Effector memory CD8-positive, alpha-beta T cell (primary cell): ENCODE measurements at places on chromosomes 6 and 20.

DNA sequence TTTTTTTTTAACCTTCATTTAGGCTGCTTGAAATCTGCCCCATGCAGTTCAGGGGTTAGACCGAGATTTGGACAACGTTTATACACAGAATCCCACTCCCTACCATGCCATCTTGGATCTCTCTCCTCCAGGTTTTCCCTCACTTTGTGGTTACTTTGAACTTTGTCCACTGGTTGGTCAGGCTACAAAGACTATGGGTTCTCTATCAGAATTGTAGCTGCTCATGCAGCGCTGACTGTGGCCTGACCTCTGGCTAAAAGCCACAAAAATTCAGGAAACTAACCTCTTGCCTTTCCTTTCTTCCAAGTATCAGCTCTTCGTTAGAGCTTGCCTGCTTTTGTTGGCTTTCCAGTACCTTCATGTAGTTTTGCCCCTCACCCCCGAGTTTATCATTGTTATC is 44.9 kb upstream of the KCNG1 start:
- no peak for DNase-seq

DNA sequence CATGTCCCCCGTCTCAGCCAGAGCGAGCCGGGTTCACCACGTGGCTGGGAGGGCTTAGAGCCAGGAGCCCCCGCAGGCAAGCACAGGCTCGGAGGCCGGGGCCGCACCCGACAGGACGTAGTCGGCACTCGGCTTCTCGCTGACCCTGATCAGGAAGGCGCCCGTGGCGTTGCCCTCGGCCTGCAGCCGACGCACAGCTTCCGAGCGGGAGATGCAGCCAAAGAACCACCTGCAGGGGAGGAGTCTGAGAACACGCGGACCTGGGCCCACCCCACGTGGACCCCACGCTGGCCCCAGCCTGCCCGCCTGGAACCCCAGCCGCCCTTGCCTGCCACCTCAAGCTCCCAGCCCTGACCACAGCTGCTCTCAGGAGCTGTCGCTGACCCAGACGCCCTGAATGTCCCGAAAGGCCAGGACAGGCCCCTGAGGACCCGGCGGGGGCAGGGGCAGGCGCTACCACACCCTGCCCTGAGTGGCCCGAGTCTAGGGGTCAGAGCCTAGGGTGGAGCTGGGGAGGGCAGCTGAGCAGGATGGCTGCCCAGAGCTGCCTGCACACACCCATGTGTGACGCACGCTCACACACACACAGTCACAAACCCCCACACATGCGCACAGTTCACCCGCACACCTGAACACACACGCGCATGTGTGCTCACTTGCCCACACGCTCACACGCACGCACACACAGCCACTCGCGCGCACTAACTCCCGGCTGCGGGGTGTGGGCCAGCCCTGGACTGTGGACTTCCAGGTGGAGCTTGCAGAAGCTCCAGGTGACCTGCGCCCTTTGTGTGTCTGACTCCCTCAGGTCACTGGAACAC is 2.1 kb downstream of the PTK6 start:
- no peak for DNase-seq

- DNase-seq: peak; percentile 50
Observed at GRCh38 chr6:35601331-35602132, 87.2 kb downstream of the FKBP5 start.

GRCh38 chr6:153145591-153145990 is 14.5 kb upstream of the RGS17 start:
- DNase-seq: no peak

DNA sequence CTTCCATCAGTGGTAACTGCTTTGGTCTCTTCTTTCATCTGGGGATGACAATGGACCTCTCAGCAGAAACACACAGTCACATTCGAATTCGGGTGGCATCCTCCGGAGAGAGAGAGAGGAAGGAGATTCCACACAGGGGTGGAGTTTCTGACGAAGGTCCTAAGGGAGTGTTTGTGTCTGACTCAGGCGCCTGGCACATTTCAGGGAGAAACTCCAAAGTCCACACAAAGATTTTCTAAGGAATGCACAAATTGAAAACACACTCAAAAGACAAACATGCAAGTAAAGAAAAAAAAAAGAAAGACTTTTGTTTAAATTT is 6.1 kb downstream of the EDN1 start:
- DNase-seq: no peak

DNA sequence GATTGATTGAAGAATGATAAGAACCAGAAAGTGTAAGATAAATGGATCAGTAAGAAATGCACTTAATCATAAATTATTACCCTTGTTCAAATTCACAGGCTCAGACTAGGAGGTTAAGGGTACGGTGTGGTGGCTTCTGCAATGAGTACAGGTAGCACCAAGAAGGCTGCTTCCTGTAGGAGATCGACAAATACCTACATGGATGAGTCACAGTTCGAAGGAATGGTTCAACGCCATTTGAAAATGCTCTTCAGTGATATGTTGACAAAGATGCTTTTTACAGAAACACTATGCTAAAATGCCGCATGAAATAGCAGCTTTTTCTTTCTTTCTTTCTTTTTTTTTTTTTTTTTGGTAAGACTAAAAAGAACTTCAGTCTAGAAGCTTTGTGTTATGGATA is 116.2 kb downstream of the DTNBP1 start:
- DNase-seq: no peak

DNA sequence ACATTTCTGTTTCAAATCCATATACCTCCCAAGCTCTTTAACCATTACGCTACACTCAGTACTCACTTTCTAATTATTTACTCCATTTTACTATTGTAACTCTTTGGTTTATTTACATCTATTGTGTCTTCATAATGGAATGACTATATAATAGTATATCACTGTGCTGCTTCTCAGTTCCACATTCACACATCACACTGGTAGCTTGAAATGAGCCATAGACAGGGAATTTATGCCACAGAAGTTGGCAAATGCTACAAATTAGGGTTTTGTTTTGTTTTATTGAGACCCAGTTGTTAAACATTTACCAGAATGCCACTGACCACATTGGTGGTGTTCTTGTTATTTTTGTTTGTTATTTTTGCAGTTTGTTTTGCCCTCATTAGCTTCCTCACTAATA is 213.9 kb downstream of the KCNQ5 start:
- no peak for DNase-seq

- no peak for DNase-seq
Observed at GRCh38 chr6:93562582-93562981, 143.2 kb upstream of the EPHA7 start.

DNA sequence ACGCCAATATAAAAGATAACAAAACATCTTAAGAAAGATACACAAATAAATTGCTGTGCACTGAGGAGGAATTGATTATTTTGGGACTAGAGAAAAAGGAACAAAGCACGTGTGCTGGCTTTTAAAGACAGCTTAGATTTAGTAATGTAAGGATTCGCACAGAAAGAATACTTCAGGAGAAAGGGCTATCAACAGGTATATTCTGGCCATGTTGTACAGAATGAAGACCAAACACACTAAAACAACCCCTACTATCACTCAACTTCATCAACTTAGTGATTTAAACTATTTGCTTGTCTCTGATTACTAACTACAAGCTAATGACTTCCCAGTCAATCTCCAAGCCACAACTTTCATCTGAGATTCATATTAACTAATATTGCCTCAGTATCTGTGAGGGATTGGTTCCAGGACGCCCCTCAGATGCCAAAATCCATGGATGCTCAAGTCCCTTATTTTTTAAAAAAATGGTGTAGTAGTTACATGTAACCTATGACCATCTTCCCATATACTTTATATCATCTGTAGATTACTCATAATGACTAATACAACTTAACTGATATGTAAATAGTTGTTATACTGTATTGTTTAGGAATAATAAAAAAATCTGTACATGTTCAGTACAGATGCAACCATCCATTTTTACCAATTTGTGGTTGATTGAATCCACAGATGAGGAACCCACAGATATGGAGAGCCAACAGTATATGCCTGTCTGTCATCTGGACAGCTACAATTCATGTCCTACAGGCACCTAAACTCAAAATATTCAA is 4.5 kb downstream of the DEK start:
- no peak for DNase-seq

GRCh38 chr6:54980511-54981275 is 134.1 kb downstream of the FAM83B start:
- DNase-seq: no peak

GRCh38 chr6:109000289-109000688 is 94.4 kb downstream of the SESN1 start:
- DNase-seq: no peak

DNA sequence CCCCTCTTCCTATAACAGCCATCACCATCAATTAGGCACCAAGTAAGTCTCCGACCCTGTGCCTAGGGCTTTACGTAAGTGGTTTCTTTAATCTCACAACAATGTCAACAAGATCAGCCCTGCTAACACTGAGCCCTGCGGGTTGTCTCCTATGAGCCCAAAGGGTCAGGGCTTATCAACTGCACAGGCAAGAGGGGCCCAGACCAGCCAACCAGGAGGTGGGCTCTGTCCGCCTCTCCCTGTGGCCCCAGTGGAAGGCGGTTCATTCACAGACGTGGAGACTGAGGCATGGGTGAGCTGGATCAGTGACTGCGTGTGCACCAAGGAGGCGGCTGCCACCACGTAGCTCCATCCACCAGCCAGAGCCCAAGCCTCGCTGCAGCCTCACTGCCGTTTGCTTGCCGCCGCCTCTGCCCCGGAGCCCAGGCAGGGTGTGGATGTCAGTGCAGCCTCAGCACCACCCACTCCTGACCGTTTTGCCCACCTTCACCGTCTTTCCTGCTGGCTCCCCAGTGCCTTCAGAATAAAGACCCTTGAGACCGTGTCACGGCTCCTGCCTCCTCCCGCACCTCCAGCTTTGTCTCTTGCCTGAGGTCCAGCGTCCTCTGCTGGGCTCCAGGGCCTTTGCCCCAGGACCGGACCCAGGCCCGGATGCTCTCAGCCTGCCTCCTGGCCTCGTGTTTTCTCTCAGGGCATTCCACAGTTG is 78.7 kb downstream of the DLL1 start:
- no peak for DNase-seq

- no peak for DNase-seq
Observed at GRCh38 chr20:59525500-59526241, 78.7 kb upstream of the PHACTR3 start.

DNA sequence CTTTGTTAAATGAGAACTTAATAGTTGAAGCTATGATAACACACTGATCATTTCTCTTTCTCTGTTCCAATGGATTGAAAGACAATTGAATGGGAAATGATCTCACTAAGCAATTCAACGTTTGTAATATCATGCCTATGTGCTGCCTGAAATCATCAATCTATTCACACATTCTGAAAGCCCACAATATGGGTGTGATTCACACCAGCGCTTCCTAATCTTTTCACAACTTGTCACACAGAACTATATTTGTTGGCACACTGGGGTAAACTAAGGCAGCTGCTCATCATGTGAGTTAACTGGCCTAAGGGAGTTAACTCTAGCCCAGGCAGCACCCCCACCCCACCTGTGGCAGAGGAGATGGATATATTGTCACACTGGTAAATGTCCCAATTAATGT is 37.1 kb upstream of the UTRN start:
- DNase-seq: no peak

- DNase-seq: no peak
Observed at GRCh38 chr20:60192326-60192725, 234.1 kb downstream of the CDH26 start.

DNA sequence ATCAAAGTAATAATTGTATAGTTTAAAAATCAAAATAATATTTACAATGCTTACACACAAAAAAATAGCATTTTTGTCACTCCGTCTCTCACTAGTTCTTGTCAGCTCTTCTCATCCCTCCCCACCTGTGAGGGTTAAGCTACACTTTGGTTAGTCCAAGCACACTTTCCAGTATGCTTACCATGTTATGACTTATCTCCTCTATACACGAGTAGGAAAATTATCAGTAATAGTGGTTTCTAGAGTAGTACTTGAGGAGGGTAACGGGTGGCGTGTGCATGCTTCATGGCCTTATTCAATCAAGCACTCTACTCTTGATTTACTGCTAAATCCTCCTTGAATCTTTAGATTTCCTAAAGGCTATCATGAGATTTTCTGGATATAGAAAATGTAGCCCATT is 443.7 kb downstream of the UTRN start:
- no peak for DNase-seq

GRCh38 chr6:105591053-105591452 is 188.2 kb upstream of the PREP start:
- DNase-seq: peak; percentile 1

DNA sequence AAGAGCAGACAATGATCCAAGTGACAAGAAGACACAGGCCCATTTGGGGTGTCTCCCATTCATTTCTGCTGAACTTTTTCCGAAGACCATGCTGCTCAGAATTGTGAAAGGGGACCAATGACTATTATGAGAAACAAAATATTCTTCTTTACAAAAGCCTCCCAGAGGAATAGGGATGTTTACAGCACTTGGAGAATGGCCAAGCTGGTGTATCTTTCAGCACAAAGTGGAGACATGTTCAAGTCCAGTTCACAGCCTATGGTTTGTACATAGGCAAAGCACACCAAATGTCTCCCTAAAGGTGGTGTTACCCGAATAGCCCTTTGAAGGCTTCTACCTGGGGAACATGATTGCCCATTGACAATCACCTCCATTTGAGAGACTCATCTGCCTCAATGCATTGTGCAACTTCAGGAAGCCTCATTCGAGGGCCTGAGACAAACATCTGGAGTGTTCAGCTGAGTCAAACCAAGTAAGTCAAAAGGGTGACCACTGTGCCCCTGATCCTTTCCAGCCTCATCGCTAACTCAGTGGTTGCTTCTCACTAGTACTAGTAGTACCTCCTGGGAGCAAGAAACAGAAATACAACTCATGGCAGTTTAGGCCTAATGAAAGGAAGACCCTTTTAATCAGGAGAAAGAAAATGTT is 451.0 kb upstream of the MARCKS start:
- no peak for DNase-seq

DNA sequence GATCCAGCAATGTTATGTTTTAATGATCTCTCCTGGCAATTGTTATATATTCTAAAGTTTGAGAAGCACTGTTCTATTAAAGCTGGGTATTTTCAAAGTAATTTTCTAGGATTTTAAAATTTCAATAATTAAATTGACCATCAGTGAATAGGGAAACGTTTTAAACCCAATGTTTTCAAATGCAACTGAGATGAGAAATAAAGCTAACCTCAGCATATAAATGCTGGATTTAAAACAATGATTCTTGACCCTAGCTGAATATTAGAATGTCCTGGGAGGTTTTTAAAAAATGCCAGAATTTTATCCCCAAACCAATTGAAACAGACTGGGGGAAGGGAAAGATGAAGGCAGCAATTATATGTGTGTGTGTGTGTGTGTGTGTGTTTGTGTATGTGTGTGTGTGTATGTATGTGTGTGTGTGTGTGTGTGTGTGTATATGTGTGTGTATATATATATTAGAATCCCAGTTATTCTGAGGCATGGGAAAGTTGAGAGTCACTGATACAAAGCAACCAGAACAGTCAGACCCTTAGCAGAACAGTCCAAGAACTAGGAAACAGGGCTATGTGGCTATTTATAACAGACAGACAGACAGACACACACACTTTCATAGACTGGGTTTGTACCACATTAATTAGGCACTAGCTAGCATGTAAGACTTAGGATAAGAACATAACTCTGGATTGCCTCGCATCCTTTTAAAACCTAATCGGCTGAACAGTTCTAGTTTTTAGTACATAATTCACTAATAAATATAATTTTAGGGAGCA is 107.8 kb downstream of the MAN1A1 start:
- DNase-seq: no peak

- no peak for DNase-seq
Observed at GRCh38 chr20:37869334-37869861, 33.5 kb upstream of the VSTM2L start.
